NCI-H345 (cell line): ENCODE measurements at places on chromosomes 6 and 20.
A peak's percentile ranks its signal among the peaks of the same experiment; 100 is the strongest.

- DNase-seq, result peak; percentile 23
These were observed 1.3 kb downstream of the NUP153 start for GRCh38 chr6:17705428-17705777.

DNA sequence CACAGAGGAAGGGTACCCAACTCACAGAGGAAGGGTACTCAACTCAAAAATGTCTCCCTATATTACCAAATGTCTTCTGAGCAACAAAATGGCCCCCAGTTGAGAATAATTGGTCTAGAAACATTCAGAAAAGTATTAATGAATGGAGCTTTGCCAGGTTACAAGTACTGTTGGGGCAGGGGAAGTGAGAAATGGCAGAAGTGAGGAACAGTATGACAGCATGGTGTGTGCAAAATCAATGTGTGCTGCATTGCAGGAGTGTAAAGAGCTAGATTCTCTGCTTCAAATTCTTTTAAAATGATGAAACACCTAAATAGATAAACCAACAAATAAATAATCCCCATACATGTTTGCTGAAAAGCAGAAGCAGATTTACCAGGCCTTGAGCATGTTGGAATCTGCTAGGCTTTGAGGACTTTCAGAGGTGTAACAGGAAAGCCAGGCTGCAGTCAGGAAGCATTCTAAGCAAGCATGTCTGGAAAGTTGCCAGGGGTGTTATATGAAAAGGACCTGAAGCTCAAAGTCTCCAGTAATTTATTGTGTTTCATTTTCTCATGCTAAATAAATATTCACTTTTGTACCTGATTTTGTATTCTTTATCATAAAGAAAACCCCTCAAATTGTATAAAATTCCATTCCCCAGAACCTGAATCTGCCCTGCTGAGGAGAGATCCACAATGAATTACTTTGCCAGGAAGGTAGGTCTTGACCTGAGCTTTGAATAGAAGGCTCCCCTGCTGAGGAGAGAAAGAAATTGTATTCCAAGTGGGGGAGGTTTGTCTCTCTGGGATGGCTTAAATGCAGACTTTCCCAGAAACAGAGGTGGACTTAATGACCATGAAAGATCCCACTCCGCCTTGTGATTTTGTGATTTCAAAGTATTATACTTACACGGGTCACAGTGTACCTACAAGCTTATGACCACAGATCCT lies 265.0 kb upstream of the MARCKS start:
- peak; percentile 63 for DNase-seq

GRCh38 chr6:44224029-44224964 lies 902 bp downstream of the SLC29A1 start:
- no peak for DNase-seq

- no peak for DNase-seq
These were observed 44.6 kb upstream of the NT5E start for GRCh38 chr6:85405175-85405852.

- DNase-seq, result no peak
These were observed 30.8 kb downstream of the RRBP1 start for GRCh38 chr20:17651129-17651759.

DNA sequence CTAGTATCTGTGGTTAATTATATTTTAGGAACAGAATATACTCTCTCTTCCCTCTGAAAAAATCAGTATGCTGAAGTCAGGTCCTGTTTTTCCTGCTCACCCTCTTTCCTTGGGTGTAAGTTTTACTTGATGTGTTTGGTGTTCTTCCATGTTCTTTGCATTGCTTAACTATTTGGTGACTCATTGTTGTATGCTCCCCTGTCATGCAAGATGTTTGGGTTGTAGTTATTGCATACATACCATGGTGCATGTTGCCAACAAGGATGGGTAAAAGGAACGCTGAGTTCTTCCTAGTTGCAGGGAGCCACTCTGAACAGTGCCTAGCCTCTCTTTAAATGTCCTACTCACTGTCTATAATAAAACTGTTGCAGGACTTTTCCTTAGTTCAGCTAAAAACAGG lies 207.9 kb upstream of the LAMP5 start:
- no peak for DNase-seq

- DNase-seq, result no peak
These were observed 14.2 kb downstream of the CEP162 start for GRCh38 chr6:84213217-84213616.

GRCh38 chr6:39060467-39061160 lies 12.0 kb downstream of the GLP1R start:
- DNase-seq, result no peak

- no peak for DNase-seq
These were observed 24.5 kb upstream of the GRM4 start for GRCh38 chr6:34170346-34170745.

DNA sequence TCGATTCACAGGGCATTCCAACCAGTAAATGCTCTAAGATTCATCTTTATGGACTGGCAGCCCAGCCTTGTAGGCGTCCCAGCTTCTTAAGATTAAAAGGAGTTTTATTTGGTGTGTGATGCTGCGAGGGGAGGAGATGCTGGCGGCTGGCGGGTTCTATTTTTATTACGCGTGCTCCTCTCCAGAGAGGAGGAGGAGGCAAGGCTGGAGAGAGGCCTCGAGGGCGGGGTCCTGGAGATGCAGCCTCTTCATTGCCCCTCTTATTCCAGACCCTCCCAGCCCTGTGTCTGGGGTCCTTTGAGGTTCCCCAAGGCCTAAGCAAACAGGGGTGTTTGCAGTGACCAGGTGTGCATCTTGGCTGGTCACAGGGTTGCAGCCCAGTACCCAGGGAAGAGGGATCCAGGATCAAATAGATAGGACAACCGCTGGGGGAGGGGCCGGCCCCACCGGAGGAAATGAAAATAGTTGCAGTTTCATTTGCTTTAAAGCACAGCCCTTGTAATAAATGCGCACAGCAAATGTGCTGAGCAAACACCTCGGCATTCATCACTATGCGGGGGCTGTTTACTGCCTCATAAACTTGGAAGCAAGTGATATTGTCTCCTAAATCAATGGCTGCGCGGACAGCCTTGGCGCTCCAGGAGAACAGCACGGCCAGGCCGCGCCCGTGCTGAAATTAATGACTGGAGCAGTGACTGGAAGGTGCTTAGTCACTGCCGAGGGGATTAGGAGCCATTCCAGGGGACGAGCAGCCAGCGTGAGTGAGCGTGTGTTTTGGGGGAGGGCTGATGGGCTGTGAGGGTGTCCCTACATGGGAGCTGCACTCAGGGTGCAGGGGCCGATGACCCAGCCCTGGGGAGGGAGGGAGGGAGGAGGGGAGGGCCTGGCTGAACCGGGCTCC lies 83.0 kb downstream of the TMEM242 start:
- peak; percentile 42 for DNase-seq

DNA sequence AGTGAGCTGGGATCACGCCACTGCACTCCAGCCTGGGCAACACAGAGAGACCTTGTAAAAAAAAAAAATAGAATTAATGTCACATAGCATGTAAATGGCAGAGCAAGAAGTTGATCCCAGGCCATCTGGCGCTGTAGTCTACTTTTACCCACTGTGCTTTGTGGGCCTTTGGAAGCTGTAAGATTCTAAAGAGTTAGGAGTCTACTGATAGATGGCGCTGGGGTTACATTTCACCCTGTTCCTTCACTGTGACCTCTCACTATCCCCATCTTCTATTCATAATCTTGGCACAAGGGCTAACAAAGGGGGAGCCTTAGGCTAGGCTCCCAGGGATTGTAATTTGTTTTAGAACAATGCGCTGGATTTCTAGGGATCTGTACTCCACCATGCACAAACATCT lies 24.4 kb downstream of the SIRPD start:
- no peak for DNase-seq

- no peak for DNase-seq
These were observed 235 bp downstream of the MAP7 start for GRCh38 chr6:136550045-136550329.

GRCh38 chr6:155026022-155026705 lies 31.0 kb downstream of the TIAM2 start:
- DNase-seq, result no peak

- no peak for DNase-seq
These were observed 338.7 kb downstream of the HTR1B start for GRCh38 chr6:77124604-77125003.

DNA sequence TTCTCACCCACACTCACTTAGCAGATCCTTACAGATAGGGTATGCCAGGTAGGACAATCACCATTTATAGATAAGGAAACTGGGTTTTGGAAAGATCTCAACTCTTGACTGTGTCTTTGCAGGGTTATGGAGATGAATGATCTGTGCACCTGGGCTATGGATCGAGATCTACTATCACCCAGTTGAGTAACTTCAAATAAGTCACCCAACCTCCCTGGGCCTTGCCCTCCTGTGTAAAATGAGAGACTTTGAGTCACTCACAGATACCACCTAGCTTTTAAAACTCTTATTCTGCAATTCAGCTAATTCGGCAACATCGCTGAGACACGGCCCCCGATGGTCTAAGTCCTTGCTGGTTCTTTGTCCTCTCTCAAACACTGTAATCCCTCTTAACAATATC lies 53.5 kb downstream of the HIVEP2 start:
- DNase-seq, result no peak

DNA sequence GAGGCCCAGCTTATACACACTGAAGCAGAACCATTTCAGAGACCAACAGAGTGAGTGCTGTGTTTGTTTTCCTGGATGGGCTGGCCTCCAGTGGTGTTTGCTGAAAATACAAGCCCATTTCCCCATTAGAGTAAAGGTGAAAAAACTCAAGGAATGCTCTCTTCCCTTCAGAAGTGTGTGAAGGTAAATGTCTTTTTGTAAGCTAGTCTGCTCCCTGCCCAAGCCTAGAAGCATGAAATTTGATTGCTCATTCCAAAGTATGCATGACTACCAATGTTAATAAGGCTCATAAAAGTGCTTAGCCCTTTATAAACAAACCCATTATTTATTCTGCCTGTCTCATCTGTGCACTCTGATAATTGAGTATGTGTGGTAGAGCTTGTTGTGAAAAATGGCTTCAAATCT lies 59.1 kb downstream of the ADGRF1 start:
- no peak for DNase-seq

GRCh38 chr6:5208057-5208456 lies 52.7 kb downstream of the LYRM4 start:
- DNase-seq, result no peak

GRCh38 chr6:85472744-85473143 lies 22.9 kb downstream of the NT5E start:
- DNase-seq, result no peak

GRCh38 chr20:4256874-4257273 lies 241.5 kb upstream of the RNF24 start:
- no peak for DNase-seq

GRCh38 chr6:140480852-140481251 lies 1106.4 kb upstream of the CITED2 start:
- no peak for DNase-seq

GRCh38 chr6:83517500-83517899 lies 5.2 kb downstream of the PRSS35 start:
- no peak for DNase-seq

DNA sequence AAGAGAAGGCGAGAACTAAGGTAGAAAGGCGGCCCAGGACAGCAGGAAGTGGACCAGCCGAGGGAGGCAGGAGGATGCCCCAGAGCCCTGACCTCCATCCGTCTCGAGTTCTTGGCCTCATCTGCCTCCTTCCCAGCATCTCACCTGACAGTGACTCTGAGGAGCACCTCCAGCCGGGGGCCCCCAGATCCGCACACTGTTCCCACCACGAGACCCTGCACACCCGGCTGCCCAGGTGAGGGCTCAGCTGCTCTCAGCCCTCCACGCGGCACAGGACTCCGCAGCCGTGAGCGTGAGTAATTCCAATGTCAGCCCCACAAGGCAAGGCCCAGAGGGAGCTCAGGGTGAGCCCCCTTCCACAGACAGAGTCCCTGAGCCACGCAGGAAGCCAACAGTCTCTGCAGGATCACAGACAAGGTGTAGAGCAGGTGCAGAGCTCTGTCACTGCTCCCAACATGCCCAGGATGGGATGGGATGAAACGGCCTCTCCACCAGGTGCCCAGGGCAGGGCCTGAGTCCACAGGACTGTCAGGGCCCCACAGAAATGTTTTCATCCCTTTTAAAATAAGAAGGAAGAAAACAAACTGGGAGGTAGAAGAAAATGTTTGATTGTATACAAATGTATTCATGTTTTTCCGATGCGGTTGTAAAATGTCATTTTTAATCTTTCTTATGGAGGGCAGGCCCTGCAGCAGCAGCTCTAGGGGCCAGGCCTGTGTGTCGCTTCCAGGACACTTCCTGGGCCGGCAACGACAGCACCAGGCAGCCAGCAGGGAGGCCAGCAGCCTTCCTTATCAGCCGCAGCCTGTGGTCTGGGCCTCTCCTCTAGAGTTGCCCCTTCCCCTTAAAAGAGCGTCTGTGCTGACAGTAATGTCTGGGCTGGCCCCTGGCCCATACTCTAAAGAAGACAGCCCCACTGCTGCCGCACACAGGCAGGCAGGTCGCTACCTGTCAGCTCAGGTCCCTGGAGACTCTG lies 66.9 kb downstream of the DLL1 start:
- no peak for DNase-seq

DNA sequence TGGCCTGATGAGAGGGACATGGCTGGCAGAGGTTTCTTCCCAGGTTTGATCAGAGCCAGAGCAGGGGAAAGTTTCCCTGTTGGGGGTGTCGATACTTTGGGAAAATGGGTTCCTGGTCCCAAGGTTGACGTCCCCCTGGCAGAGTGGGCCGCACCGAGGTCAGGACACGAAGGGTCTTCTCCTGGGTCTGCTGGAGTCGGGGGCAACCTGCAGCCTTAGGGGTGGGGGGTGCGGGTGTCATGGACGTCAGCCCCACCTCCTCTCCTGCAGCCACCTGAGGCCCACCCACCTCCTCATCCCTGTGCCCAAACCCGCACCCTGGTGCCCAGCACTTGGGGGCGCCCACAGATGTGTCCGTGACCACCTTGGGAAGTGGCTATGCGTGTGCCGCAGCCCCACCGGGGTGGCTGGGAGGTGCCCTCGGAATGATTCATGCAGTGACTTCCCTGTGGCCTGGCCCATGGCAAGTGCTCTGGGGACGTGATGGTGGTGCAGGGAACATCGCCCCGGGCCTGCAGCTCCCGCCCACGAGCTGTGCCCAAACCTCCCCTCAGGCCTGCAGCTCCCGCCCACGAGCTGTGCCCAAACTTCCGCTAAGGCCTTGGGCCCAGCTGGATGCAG lies 64.9 kb downstream of the YTHDF1 start:
- DNase-seq, result no peak

- DNase-seq, result peak; percentile 16
These were observed 9.7 kb upstream of the ATXN1 start for GRCh38 chr6:16770701-16771569.

GRCh38 chr6:116941727-116942126 lies 64.7 kb downstream of the RFX6 start:
- DNase-seq, result no peak

DNA sequence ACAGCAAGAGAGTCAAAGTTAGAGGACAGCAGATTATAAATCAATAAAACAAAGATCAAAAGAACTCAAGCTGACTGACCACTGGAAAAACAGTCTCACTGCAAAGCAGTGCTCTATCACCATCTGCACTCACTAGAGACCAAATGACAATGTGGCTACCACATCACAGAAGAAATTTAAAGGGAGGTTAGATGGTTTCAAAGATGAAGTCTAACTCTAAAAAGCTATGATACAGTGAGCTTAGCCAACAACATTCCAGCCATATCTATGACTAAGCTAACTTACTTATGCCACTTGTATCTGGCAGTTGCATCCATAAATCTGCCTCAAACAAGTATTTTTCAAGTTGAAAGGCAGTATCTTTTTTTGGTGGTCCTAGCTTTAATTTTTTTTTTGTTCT lies 68.6 kb downstream of the ARHGAP18 start:
- no peak for DNase-seq

- no peak for DNase-seq
These were observed 21.0 kb downstream of the RMND1 start for GRCh38 chr6:151430886-151431285.
